ENCODE measurements at places on chromosomes 6 and 20. TPM values are rescaled to one million over a fixed set of nuclear protein-coding genes. Genes with fewer than 3 reads are reported as not detected.

The F13A1 gene
- 2.7 TPM for total RNA-seq

The C6orf58 gene
- total RNA-seq: not detected

The AURKA gene
- 8.7 TPM for total RNA-seq

The SALL4 gene
- 0.68 TPM for total RNA-seq

The MAD2L1BP gene
- total RNA-seq: 14.3 TPM

The LAMP5 gene
- 2.9 TPM for total RNA-seq

The SLC22A3 gene
- 1.4 TPM for total RNA-seq

The SLPI gene
- not detected for total RNA-seq

The RNF144B gene
- total RNA-seq: 11.2 TPM
